ENCODE measurements at places on chromosomes 5 and 9.

- no peak for DNase-seq
These were observed 32.7 kb downstream of the MTAP start for GRCh38 chr9:21835121-21835520.

- no peak for DNase-seq
These were observed 3.7 kb downstream of the CNTLN start for GRCh38 chr9:17138503-17138902.

GRCh38 chr5:178392386-178392785 is 159.8 kb upstream of the PHYKPL start:
- DNase-seq = no peak

- DNase-seq = no peak
These were observed at the start of gene FGD3 for GRCh38 chr9:92947268-92948037. TSS of gene FGD3 (plus strand) at chr9:92947523. CDS start at chr9:92976257, 28,734 bp downstream.

- DNase-seq = no peak
These were observed 53.7 kb downstream of the ZNF622 start for GRCh38 chr5:16411741-16412455.

GRCh38 chr5:21159510-21160059 is 1171.6 kb upstream of the CDH18 start:
- no peak for DNase-seq

GRCh38 chr5:95090774-95091173 is 194.1 kb downstream of the MCTP1 start:
- no peak for DNase-seq

DNA sequence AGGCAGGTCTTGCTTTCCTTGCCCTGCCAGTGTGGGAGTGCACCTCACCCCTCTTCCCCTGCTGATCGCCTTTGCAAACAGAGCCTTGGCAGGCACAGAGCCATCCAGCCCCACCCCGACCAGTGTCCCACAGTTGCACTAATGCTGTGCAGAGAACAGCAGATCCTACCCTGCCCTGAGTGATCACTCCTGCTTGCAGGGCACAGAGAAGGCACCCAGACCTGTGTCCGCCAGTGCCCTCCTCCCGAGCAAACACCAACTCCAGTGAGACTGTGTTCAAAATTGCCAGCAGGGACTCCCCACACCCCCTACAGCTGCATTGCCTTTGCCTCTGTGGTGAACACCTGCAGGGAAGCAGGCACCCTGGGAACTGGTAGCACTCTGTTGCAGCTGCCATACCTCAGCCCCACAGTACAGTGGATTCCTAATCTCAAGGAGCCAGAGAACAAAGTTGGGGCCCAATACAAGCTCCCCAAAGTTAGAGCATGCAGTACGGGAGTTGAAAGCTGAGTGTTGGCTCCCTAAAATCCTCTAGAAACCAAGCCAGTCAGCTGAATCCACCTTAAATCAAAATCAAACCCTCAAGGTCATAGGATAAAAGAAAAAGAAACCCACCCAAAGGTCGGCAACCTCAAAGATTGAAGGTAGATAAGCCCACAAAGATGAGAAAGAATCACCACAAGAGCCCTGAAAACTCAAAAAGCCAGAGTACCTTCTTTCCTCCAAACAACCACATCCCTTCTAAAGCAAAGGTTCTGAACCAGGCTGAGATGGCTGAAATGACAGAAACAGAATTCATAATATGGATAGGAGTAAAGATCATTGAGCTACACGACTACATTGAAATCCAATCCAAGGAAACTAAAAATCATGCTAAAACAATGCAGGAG is 92.9 kb upstream of the PIK3R1 start:
- DNase-seq = no peak

DNA sequence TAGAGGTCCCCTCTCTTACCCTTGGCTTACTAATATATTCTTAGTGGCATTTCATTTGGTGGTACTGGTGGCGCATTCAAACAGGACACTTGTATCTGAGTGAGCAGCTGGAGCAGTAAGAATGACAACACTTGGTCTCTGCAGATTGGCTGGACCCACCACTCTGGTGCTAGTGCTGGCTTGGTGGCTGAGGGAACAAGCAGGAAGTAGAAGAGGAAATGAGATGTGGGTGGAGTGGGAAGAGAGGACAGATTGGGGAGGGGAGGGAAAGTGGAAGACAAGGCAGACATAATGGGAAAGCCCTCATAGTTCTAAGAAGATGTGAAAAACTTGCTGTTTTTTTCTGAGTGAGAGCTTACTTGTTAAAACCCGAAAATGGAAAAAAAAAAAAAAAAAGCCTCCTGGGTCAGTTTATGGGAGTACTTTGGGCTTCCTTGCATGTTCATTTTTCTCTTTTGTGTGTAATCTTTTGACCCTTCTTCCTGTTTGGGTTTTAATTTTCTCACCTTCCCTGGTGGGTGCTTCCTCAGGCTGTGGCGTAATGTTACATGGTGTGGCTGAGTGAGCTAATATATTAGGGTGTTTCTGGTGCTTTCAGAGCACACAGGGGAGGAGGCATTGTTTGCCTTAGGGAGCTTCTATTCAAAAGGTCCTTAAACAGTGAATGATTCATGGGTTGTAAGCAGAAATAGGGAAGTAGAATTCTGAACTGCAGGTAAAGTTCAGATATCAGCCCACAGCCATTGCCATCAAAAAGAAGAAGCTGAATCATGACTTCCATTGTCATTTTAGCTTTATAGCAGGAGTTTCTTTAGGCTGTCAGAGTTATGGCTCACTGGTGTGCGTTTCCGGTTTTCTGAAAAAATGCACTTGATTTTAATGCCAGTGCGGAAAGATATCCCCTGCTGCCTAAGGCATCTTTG is 52.3 kb downstream of the TLE4 start:
- DNase-seq = no peak

- no peak for DNase-seq
These were observed 336.3 kb downstream of the DMRT2 start for GRCh38 chr9:1386420-1386819.

GRCh38 chr5:74072646-74073045 is 446.6 kb downstream of the ARHGEF28 start:
- DNase-seq = no peak

- no peak for DNase-seq
These were observed 7.6 kb upstream of the KCNV2 start for GRCh38 chr9:2709645-2710101.

DNA sequence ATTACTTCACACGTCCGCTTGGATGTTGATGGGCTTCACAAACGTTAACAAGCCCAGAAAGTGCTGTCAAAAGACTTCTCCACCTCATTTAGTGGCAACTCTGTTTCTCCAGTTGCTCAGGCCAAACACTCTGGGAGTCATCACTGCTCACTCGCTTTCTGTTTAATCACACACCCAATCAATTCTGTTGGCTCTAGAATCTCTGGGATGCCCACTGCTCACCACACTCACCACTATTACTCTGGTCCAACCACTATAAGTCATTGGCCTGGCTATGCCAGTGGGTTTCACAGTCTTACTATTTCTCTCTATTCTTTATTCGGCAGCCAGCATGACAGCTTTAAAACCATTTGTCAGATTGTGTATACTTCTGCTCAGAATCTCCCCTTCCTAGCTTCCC is 163.5 kb downstream of the KDM4C start:
- no peak for DNase-seq

GRCh38 chr5:154844809-154845208 is 5.6 kb downstream of the FAXDC2 start:
- DNase-seq = no peak

DNA sequence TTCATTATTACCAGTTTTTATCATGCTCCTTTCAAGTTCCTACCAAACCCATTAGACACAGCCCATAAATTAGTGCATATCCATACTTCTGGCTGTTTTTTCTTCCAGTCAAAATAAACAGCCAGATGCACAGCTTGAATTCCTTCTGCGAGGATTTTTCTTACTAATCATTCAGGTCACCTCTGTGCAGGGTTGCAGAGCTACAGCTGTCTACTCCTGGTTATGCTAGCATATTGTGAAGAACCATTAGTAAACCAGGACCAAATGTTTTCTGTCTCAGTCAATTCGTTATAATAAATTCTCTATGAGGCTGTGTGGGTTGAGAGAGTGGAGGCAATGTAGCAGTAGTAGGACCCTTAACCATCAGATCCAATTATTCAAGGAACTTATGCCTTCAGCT is 8.1 kb upstream of the MINAR2 start:
- DNase-seq = no peak

- no peak for DNase-seq
These were observed 178.5 kb upstream of the PHYKPL start for GRCh38 chr5:178411083-178411482.

- peak; percentile 6 for DNase-seq
These were observed 74.8 kb downstream of the SLF1 start for GRCh38 chr5:94693043-94693822.

GRCh38 chr9:126838895-126839294 is 21.5 kb upstream of the ZBTB34 start:
- DNase-seq = no peak

DNA sequence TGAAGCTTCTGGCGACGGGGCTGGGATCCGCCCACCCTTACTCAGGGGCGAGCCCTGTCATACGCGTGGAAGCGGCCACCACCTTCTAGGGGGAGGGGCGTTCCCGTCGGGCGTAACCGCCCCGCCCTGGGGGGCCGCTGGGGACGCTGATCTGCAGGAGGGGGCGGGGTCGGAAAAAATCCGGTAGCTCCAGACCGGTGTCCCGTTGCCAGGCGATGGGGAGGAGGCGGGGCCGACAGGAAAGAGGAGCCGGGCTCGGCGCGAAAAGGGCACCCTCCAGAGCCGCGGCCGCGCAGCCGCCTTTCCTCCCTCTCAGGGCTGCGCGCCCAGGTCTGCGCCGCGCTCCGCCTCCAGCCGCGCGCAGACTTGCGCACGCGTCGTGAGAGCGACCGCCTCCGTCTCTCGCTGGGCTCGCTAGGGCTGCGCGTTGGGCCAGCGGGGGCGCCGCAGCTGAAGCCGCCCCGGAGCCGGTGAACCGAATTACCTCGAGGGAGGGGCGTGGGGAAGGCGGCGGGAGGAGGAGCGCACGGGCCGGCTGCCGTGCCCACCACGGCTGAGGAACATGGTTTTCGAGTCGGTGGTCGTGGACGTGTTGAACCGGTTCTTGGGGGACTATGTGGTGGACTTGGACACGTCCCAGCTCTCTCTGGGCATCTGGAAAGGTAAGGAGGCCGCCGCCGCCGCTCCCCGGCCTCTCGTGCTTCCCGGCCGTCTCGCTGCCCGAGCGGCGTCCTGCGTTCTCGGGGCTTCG is at the start of gene VPS13A:
Gene VPS13A, plus strand, starts transcription at position 392 of the 751 bp plus-strand sequence. Its CDS starts 171 bp downstream, at position 563.
- peak; percentile 93 for DNase-seq

- no peak for DNase-seq
These were observed 30.1 kb upstream of the PDE8B start for GRCh38 chr5:77180167-77181081.

DNA sequence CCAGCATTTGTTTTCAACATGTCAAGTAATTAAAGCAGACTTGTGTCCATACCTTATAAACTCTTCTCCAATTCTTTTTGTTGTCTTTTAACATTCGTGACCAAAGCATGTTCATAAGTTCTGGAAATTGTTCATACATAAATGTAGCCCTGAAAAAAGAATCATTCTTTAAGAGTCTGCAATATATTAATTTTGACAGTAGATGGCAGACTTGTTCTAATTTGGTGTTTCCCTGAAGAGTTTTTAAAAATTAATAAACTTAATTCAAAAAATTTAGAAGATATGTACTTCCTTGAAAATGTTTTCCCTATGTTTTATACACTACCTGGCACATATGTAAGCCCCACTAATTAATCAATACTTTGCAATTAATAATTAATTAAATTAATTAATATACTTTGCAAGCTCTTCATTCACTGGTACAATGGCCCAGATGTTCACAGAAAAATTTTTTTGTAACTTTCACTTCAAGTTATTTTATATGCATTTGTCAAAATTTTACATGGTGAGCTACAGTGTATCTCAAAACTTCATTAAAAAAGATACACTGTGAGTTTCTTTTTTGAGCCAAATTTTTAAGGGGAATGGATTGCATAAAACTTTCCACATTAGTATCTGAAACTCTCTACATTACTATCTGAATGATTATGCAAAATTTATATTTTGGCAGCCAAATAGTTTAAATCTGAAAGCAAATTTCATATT is 42.1 kb downstream of the CLINT1 start:
- peak; percentile 6 for DNase-seq

DNA sequence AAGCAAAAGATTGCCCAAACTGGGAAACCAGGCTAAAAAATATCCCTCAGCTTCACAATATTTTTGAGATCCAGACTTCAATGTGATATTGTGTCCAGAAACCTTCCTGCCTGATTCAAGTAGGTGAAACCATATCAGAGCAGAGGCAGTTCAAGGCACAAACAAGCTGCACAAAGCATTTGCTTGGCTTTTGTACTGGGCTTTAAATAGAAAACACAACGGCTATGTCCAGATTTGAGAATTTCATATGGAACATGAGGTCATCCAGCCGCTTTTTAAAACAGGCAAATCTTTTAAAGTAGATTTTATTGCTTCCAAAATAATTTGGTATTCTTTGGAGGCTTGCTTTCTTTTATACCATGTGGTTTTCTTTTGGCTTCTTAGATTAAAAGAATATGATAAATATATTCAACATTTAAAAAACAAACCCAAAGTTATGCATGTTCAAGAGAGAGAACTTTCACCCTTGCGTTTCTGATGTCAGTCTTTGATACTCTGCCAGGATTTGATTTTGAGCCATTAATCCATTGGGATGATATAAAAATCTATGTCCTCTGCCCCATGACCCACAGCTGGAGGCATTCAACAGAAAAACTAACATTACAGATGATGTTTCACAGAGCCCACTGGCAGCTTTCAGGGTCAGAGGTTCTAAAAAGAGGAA is 29.0 kb upstream of the CCDC112 start:
- no peak for DNase-seq

All from COLO829 (cell line).